ENCODE measurements at places on chromosomes 1 and 21.

GRCh38 chr1:39694026-39694425, 2.8 kb upstream of the HPCAL4 start:
- no peak for DNase-seq

DNA sequence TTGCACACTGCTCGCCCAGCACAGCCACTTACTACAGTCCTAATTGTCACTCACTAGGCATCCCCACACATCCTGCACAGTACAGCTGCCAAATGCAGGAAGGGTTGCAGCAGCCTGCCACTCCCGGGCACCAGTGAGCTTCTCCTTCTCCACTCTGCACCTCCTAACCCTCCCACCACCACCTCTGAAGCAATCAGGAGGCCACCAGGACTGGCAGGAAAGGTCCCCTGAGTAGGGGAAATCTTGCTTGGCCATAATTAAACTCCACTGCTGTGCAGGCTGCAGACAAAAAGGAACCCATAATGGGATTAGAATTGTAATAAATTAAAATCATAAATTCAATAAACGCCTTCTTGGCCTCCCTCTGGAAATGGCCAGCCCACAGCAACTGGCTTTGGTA, 31.8 kb downstream of the FBXO2 start:
- DNase-seq, result no peak

GRCh38 chr1:61175976-61176375, 93.6 kb downstream of the NFIA start:
- DNase-seq, result no peak

DNA sequence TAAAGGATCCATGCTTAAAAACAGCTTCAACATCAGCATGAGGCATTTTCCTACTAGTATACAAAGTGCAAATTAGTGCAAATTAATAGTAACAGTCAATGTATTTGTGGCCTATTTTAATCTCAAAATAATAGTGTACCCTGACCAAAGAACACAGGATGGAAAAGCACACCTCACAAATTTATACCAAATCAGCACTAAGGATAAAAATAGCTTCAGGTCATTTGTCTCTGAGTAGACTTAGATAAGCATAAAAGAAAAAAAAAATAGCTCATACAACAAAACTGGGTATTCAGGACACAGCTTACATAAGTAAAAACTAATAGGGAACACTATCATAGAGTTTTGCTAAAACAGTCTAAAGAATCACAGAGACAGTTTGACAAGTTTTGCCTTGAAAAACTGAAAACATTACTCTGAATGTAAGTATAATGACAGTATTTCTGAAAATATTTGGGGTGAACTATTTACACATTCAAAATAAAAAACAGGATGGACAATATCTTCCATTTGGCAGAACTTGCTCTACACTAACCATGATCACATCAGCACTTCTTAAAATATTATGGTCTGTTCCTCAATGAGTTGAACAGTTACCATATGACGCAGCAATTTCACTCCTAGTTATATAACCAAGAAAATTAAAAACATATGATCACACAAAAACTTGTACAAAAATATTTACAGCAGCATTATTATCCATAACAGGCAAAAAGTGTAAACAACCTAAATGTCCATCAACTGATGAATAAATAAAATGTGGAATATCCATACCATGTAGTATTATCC, 46.3 kb downstream of the RNF115 start:
- no peak for DNase-seq

DNA sequence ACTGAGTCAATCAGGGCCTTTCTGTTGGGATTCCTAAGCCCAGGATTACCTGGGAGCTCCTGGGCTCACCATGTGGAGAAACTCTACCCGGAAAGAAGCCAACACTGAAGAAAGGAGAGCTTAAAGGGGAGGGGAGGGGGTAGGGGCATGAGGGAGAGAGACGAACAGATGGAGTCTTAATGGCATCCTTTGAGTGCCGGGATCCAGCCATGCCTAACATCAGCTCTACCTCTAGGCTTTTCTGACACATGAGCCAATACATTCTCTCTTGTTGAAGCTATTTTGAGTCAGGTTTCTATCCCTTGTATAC, 75.0 kb downstream of the NPHP4 start:
- DNase-seq, result no peak

DNA sequence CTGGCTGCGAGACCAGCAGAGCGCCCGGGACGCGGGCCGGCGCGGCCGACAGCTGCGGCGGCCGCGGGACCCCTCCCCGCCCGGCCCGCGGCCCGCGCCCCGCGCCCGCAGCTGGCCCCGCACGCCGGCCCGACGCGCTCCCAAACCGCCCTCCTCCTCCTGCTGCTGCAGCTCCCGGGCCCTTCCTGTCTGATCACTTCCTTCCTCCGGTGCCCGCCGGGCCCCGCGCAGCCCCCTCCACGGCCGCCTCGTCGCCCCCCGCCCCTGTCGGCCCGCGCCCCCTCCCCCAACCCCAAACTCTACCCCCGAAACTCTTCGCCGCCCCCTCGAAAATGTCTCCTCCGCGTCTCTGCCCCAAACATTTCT, 594 bp downstream of the LUZP1 start:
- peak; percentile 56 for DNase-seq

DNA sequence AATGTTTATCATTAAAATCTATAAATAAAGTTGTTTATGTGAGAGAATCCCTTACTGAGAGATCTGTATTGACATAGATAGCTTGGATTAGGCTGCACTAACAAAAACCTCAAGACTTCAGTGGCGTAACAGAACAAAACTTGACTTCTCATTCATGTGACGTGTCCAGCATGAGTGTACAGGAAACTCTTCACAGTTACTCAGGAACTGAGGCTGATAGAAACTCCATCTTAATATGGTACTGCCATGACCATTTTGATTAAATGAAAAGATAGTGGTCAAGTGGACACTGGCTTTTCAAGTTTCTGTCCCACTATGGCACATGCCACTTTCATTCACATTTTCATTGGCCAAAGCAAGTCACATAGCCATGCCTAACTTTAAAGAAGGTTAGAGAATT, 3.7 kb downstream of the ST3GAL3 start:
- DNase-seq, result no peak

DNA sequence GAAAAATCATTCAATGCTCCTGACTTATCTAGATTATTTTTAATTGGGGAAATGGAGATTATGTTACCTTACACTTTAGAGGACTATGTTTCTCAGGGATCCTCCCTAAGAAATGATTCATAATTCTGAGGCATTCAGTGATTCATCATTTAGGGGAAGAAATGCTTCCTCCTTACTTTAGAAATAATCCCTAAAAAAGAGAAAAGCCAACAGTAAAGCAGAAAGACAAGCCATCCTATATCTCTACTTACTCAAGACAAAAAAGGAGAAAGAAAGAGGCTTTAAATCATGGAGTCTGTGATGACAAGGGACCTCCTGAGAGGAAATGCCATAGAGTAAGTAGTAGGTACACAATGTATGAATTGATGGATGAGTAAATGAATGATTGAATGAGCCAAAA, 137.0 kb downstream of the BRINP2 start:
- DNase-seq, result no peak

GRCh38 chr1:213481395-213481794, 430.4 kb downstream of the RPS6KC1 start:
- DNase-seq, result no peak

DNA sequence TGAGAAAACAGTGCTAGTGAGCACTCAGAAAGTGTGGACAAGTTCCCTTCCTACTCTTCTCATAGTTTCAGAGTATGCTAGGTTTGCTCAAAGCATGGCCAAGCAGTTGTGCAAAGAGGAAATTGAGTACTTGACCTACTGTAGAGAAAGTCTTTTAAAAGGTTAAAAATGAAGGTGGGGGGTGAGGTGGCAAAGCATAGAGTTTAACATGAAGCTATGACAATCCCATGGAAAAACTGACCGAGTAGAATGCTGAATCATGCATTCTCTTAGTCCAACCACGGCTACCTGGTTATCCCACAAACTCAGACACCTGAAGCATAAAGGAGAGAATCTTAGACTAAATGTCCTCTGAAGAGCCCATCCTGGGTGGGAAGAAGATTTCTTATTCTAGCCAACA, 79.9 kb downstream of the PTPN14 start:
- no peak for DNase-seq

DNA sequence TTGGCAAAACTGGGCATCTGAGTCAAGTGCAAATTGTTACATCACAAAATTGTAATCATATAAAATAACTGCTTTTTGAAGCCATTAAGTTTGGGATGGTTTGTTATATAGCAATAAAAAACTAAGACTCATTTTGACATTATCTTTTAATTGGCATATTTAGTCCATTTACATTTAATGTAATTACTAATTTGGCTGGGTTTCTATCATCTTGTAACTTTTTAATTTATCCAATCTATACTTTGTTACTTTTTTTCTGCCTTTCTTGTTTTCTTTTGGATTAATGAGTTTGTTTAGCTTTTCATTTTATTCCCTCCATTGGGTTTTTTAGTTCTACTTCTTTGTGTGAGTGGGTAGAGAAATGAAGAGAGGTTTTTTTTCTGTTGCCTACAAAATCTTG, 76.3 kb downstream of the DRAM2 start:
- no peak for DNase-seq

GRCh38 chr1:221335161-221336101, 406.5 kb downstream of the DUSP10 start:
- peak; percentile 43 for DNase-seq

- no peak for DNase-seq
Observed at GRCh38 chr21:16305686-16306085, 575.9 kb downstream of the USP25 start.

GRCh38 chr21:37528150-37528937, 161.8 kb downstream of the DYRK1A start:
- DNase-seq, result no peak

- no peak for DNase-seq
Observed at GRCh38 chr1:188122646-188123045, 1293.9 kb downstream of the PLA2G4A start.

DNA sequence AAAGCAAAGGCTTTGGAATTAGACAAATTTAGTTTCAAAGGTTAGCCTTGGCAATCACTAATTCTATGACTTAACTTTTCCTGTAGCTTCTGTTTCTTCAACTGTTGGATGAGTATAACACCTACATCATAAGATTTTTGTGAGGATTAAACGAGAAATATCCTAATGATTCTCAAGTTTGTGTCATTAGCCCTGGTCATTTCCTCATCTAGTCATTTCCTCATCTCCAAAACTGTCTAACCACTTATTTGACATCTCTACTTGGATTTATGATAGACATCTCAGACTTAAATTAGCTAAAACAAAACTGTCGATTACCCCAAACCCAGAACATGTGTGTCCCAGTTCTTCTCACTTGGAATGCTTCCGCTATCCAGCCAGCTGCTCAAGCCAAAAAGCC, 80.2 kb upstream of the CHODL start:
- no peak for DNase-seq

DNA sequence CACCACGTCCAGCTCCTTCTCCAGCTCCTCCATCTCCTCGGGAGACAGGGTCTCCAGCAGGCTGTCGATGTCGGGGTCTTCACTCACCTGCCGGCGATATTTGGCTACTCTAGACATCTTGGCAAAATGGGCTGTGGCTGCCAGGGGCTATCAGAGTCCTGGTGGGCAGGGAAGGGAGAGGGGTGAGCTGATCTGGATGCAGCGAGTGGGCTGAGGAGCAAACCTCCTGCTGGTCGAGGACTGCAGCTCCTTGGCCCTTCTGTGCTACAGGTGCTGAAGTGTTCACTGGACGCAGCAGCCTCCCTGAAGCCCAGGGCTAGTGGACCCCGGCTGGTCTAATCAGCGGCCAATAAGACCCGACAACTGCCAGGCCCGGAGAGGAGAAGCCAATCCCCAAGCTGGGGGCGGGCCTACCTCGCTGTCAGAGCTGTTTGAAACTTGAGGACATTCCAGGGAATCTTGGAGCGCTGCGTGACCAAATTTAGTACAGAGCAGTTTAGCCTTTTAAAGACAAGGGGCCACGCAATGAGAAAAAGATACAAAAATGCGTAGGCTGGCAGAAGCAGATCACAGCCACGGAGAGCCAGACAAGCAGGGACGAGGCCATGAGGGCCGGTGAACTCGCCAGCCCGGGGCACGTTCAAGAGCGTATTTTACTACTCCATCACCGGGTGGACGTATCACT, at the start of gene LMOD1:
Gene LMOD1 (minus strand): TSS at position 325 of the 685 bp plus-strand sequence. CDS start 208 bp downstream, at position 117.
- DNase-seq, result peak; percentile 90

DNA sequence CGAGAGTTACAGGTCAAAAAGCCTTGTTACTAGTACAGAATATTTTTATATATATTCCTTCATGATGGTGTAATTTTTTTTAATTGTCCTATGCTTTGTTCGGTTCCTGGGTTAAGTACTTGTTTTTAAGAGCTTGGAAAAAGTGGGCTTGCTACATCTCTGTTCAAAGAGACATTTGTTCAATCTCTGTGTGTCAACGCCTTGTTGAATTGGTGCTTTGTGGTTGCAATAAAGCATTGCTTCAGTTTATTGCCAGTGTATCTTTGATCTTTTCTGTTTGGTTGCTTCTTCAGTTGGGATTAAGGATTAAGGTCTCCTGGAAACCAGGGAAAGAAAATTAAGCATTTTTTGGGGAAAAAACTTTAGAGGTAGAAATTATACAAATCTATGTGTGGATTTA, 47.7 kb upstream of the DNASE2B start:
- DNase-seq, result no peak

Measured in Right ventricle myocardium superior (tissue), 1 donor.